ENCODE measurements at places on chromosomes 1 and 21. TPM values are rescaled to one million over a fixed set of nuclear protein-coding genes. Genes with fewer than 3 reads are reported as not detected.

SVBP gene
- 15.5 TPM for total RNA-seq

UBQLN4 gene
- total RNA-seq, result 24.5 TPM

RGL1 gene
- total RNA-seq, result 30.7 TPM

SLC35F3 gene
- 0.66 TPM for total RNA-seq

OR2W3 gene
- not detected for total RNA-seq

TRNP1 gene
- total RNA-seq, result 38.3 TPM

ERICH3 gene
- total RNA-seq, result 0.50 TPM

- no peak for DNase-seq
Measured at GRCh38 chr1:22174446-22175220, 31.7 kb upstream of the WNT4 start.

DNA sequence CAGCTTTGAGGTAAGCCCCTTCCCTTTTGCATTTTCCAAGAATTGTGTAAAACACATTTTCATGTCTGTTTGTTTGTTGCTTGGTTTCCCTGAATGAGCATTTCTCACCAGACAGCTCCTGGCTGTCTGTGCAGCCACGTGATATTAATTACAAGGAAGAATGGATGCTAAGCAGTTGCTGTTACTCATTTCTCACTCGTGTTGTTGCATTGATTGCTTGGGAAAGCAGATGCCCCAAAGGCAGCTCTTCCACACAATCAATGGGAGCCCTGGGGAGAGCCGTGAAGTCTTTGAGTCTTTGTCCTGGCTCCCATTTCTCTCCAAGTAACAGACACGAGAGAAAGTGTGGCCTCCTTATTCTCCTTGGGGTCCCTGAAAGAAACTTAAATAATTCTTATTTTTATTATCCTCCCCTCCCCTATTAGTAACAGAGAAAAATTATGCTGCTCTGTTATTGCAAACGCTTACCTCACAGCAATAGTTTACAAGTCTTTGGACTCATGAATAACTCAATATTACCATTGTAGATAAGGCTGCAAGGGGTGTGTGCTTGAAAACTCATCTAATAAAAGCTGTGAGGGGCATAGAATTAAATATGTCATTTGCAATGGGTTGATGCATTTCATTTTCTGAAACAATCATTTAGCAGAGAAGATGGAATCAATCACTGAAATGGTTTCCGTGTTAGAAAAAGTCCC is 127.7 kb upstream of the CAMK1G start:
- no peak for DNase-seq

DNA sequence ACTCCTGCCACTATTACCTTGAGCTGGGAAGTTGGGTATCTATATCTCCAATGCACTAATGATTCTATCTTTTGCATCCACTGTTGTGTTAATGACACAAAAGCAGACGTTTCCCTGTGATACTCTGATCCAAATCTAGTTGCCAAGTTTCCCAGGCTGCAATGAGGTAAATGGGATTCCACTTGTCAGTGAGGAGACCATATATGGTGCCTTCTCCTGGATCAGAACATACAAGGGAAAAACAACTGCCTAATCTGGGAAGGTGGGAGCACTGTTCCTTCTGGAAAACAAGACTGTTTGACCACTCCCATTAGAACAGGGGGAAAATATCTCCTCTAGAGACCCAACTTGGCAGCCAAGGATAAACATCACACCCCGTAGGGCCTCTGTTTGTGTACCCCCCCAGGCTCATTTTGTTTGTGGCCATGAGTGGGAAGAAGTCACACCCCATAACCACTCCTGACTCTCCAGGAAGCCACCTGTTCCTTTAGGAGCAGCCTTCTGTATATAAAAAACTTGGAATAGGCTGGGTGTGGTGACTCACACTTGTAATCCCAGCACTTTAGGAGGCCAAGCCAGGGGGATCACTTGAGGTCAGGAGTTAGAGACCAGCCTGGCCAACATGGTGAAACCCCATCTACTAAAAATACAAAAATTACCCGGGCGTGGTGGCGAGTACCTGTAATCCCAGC is 28.5 kb upstream of the SLC6A9 start:
- DNase-seq, result no peak

GRCh38 chr1:30998887-30999286 is 66.6 kb downstream of the PUM1 start:
- DNase-seq, result no peak

GRCh38 chr1:176066709-176067108 is 140.4 kb downstream of the COP1 start:
- no peak for DNase-seq

- DNase-seq, result no peak
Measured at GRCh38 chr1:55378582-55378981, 163.4 kb upstream of the USP24 start.

DNA sequence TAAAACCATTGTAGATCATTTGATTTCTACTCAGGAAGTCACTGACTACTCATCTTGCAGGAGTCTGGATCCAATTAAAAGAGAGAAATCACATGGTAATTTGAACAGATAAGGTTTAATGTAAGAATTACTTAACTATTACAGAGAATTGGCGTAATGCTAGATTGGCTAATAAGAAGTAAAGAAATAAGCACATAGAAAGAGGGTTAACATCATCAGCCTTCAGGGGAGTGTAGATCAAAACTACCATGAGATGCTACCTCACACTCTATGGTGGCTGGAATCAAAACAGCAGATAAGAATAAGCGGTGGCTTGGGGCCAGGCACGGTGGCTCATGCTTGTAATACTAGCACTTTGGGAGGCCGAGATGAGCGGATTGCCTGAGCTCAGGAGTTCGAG is 11.7 kb downstream of the ST3GAL3 start:
- DNase-seq, result no peak

GRCh38 chr1:174358344-174358743 is 89.4 kb upstream of the GPR52 start:
- no peak for DNase-seq

DNA sequence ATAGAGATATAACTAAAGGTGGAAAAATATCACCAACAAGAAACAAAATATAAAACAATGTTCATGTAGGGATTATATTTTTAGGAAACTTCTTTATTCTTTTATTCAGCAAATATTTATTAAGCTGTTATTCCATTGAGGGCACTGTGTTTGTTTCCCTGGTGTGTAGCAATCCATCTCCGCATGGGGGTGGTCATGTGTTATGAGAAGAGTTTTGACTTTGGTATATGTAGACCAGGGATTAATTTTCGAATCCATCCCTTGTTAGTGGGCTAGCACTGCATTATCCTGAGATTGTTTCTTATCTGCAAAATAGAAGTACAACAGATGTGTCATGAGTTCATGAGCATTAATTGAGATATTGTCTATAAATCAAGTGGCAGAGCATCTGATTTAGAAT is 190.2 kb upstream of the LRRC7 start:
- no peak for DNase-seq

DNA sequence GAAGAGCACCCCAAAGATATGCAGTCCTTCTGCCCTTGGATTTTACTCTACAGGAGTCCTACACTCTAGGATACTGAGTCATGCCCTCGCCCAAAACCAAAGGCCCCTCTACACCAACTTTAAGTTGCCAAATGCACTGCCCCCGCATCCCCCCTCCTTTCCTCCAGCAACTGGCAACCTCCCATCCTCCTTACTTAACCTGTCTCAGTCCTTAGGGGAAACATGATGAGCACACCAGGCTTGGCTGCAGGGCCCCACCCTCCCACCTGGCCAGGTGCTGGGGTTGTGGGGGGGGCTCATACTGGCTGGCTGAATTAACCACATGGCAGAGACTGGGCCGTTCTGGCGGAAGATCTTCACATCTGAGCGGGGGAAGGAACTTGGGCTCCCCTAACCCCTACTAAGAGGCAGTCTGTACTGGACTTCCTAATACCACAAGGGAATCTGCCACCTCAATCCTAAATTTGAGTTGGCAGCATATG is 1.2 kb downstream of the HDGF start:
- DNase-seq, result no peak

GRCh38 chr1:41381692-41382479 is 20.7 kb downstream of the FOXO6 start:
- peak; percentile 83 for DNase-seq

GRCh38 chr21:46003575-46004007 is 22.0 kb downstream of the COL6A1 start:
- no peak for DNase-seq

DNA sequence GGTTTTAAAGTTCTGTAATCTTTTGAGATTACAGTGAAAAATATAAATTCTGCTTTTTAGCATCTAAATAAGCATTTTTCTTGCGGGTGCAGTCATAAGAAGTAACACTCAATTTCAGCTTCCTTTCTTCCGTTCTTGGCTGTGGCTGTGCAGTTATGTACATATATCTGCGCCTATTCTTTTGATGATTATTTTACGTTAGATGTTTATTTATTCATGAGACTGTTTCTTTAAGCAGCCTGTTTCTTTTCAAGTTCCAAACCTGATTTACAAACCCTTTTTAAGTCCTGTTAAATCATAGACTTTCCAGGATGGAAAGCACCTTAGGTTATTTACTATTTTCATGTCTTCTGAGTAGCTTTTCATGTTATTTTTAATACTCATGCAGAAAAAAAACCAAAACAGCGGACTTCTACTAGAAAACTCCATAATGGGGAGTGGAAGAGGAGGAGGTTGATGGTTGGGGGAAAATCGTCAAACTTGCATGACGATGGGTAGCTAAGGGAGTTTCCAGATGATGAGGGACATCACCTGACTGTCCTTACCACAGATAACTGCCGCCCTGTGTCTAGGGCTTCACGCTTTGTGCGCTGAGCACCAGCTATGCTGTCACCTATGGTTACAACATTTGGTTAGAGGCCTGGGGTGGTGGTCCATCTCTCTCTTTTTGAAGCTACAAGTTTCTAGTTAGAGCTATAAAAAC is 2.6 kb downstream of the PRDM2 start:
- no peak for DNase-seq

DNA sequence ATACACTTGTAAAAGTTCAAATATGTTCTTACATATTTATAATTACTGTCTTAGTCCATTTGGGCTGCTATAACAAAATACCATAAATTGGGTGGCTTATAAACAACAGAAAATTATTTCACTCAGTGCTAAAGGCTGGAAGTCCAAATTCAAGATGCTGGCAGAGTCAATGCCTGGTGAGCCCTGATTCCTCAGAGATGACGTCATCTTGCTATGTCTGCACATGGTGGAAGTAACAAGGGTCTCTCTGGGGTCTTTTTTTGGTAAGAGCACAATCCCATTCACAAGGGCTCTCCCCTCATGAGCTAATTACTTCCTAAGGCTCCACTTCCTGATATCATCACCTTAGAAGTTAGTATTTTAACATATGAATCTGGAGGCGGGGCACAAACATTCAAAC is 108.0 kb upstream of the DUSP10 start:
- DNase-seq, result no peak

DNA sequence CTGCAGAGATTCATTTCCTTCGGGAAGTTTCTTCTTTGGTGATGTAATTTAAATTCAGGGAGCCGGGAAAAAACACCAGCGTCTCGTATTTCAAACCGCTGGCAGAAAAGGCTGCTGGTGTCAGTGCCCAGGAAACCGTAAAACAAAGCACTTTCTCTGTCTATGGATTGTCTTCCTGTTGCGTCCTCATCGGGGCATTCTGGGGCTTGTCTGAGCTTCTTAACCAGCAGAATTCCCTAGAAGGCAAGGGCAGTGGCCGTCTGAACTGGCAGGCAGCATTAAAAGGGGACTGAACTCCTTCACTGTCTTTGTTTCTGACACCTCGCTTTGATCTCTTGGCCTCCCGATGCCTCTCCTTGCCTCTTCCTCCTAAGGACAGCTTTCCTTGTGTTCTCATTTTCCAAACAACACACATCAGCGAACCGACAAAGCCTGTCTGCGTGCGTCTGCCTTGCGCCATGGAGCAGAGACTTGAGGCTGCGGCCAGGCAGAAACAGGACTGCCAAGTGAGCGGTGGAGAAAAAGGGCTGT is 391.6 kb upstream of the VAMP3 start:
- DNase-seq, result peak; percentile 90

GRCh38 chr1:155017946-155018316 is 15.3 kb downstream of the ZBTB7B start:
- DNase-seq, result peak; percentile 69

GRCh38 chr1:50700214-50700613 is 259.9 kb downstream of the FAF1 start:
- DNase-seq, result no peak
